ENCODE measurements at places on chromosomes 2 and 18.

DNA sequence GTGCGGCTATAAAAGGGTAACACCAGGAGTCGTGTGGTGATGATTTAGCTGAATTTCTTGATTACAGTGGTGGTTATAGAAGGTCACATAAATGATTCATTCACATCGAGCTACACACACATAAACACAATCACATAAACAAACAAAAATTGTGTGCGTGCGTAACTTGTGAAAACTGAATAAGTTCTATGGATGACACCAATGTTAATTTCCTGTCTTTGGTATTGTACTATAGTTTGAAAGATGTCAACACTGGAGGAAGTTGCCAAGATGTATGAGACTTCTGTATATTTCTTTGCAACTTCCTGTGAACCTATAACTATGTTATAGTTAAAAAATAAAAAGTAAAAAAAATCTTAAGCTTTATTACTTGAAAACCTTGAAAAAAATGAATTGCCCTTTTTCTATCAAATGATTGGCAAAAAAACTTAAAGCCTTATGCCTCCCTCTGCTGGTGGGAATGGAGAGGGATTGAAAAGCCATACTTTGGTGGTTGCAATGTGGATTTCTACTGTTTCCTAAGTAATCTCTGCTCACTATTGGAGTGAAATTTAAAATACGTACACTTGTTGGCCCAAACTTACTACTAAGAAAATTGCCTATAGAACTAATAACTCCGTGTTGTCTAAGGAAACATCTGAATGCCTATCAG lies 227.7 kb downstream of the RPIA start:
- DNase-seq, result no peak

GRCh38 chr2:56217106-56217505 lies 33.3 kb downstream of the CCDC85A start:
- no peak for DNase-seq

- DNase-seq, result no peak
These were observed 182.4 kb upstream of the TANK start for GRCh38 chr2:160977854-160978253.

DNA sequence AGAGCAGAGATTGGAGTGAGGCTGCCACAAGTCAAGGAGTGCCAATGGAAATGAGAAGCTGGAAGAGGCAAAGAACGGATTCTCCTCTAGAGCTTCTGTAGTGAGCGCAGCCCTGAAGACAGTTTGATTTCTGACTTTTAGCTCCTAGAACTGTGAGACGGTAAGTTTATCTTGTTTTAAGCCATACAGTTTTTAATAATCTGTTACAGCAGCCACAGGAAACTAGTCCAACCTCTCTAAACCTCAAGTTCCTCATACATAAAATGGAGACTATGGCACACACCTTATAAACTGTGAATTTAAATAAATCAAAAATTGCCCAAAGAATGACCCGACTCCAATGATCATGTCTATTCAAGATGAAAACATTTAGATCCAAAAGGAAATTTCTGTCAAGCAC lies 596.5 kb downstream of the BCL11A start:
- DNase-seq, result no peak

GRCh38 chr2:178315078-178315477 lies 120.8 kb downstream of the OSBPL6 start:
- no peak for DNase-seq

DNA sequence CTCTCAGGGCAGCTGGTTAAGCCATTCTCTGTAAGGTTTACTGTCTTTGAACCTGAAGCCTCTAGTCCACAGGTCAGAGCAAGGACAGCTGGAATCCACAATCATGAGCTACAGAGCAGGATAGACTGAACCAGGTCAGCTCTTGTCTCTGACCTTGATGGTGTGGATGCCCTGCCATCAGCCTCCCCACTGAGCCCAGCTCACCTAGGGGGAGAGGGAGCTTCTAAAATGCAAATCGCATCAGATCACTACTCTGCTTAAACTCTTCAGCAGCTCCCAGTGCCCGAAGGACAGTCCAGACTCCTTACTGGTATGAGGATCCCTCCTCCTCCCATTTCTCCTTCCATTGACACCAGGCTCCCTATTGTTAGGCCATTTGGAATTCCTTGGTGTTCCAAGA lies 255.3 kb upstream of the CCDC68 start:
- no peak for DNase-seq

GRCh38 chr2:151020411-151020810 lies 241.3 kb downstream of the RBM43 start:
- DNase-seq, result no peak

- DNase-seq, result no peak
These were observed 216.8 kb upstream of the HNMT start for GRCh38 chr2:137747509-137747908.

GRCh38 chr2:86464652-86465051 lies 23.5 kb downstream of the KDM3A start:
- DNase-seq, result no peak

GRCh38 chr2:174551697-174552096 lies 45.9 kb downstream of the WIPF1 start:
- no peak for DNase-seq

GRCh38 chr2:13515254-13515653 lies 798.5 kb downstream of the TRIB2 start:
- no peak for DNase-seq

GRCh38 chr18:35099911-35100310 lies 58.7 kb downstream of the MAPRE2 start:
- no peak for DNase-seq
